ENCODE measurements at places on chromosomes 1 and 21.

GRCh38 chr1:152015766-152016165 is 21.0 kb downstream of the S100A11 start:
- no peak for DNase-seq
- no peaks in the 10 kb centered on the region for H3K36me3 ChIP-seq
- no peak overlapping the region for H3K4me3 ChIP-seq
- peaks cover 5% of the 10 kb centered on the region for H3K4me1 ChIP-seq
- H3K27ac ChIP-seq, result no peak overlapping the region

GRCh38 chr1:213159376-213159775 is 108.3 kb downstream of the RPS6KC1 start:
- H3K36me3 ChIP-seq, result no peaks in the 10 kb centered on the region
- H3K4me3 ChIP-seq, result no peak overlapping the region
- no peaks in the 10 kb centered on the region for H3K27me3 ChIP-seq
- H3K27ac ChIP-seq, result no peak overlapping the region
- DNase-seq, result no peak

DNA sequence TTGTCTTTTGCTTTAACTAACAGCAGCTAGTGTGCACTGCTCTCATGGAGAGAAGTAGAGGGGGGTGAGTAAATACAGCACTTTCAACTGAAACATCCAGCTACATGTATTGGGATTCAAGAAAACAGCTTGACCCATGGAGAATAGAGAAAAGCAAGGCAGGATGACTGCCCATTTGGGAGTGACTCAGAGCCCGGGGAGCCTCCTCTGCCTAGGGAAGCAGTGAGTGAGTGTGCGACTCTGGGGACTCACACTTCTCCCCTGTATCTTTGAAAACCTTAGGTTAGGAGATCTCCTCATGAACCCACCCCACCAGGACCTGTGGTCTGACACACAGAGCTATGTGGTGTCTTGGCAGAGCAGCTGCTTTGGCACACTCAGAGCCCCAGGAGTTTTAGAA is 82.0 kb upstream of the PTGFR start:
- no peak overlapping the region for H3K27ac ChIP-seq
- no peaks in the 10 kb centered on the region for H3K27me3 ChIP-seq
- no peaks in the 10 kb centered on the region for H3K36me3 ChIP-seq

GRCh38 chr1:75725861-75726361 is 1.4 kb downstream of the ACADM start:
- no peaks in the 10 kb centered on the region for H3K36me3 ChIP-seq
- H3K4me1 ChIP-seq, result peaks cover 16% of the 10 kb centered on the region
- H3K27me3 ChIP-seq, result no peaks in the 10 kb centered on the region
- DNase-seq, result no peak
- H3K4me3 ChIP-seq, result peak overlapping the region; percentile 73
- peak overlapping the region; percentile 88 for H3K27ac ChIP-seq

- H3K27me3 ChIP-seq, result no peaks in the 10 kb centered on the region
- no peak for DNase-seq
- peaks cover 52% of the 10 kb centered on the region for H3K4me1 ChIP-seq
- H3K4me3 ChIP-seq, result no peak overlapping the region
- no peaks in the 10 kb centered on the region for H3K36me3 ChIP-seq
Observed at GRCh38 chr1:56374026-56374974, 205.1 kb downstream of the PLPP3 start.

- no peaks in the 10 kb centered on the region for H3K36me3 ChIP-seq
- H3K4me1 ChIP-seq, result peaks cover 41% of the 10 kb centered on the region
- DNase-seq, result peak; percentile 51
- no peaks in the 10 kb centered on the region for H3K27me3 ChIP-seq
- H3K4me3 ChIP-seq, result no peak overlapping the region
Observed at GRCh38 chr1:74468982-74469603, 43.3 kb downstream of the LRRC53 start.

DNA sequence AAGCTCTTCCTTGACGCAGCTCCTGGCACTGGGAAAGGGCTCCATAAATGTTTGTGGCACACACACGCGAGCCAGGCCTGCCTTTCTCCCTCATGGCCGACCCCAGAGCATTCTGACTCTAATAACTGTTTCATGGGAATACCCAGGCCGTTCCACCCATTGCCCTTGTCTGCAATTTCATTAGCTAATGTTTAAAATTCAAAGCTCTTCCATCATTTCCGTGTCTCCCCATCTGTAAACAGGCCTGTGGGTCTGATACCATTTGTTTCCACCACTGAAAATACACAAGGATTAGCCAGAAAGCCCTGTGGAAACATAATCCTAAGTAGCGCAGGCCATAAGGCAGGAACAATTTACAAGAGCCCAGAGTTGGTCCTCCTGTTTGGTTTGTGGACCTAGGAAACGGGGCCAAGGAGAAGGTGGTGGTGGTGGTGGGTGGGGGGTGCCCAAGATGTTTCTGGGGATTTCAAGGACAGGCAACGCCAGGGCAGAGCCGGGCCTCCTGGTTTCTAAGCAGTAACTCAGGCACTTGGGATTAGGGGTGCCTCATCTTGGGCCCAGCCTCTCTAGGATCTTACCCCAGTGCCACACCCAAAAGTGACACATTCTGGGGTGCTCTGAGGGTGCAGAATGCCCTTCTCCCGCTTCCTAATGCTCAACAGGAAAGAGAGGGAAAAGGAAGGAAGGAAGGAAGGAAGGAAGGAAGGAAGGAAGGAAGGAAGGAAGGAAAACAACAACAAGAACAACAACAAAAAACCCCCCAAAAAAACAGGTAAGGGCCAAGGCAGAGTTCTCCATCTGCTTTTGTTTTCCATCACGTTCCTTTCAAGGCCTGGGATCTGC is 79.4 kb downstream of the SSBP3 start:
- no peaks in the 10 kb centered on the region for H3K27me3 ChIP-seq
- no peak for DNase-seq
- peaks cover 88% of the 10 kb centered on the region for H3K4me1 ChIP-seq
- H3K4me3 ChIP-seq, result no peak overlapping the region
- no peaks in the 10 kb centered on the region for H3K36me3 ChIP-seq

GRCh38 chr1:107687849-107688753 is 276.9 kb downstream of the VAV3 start:
- H3K36me3 ChIP-seq, result no peaks in the 10 kb centered on the region
- no peaks in the 10 kb centered on the region for H3K4me1 ChIP-seq
- peak; percentile 7 for DNase-seq
- no peaks in the 10 kb centered on the region for H3K27me3 ChIP-seq
- no peak overlapping the region for H3K27ac ChIP-seq
- H3K4me3 ChIP-seq, result no peak overlapping the region

DNA sequence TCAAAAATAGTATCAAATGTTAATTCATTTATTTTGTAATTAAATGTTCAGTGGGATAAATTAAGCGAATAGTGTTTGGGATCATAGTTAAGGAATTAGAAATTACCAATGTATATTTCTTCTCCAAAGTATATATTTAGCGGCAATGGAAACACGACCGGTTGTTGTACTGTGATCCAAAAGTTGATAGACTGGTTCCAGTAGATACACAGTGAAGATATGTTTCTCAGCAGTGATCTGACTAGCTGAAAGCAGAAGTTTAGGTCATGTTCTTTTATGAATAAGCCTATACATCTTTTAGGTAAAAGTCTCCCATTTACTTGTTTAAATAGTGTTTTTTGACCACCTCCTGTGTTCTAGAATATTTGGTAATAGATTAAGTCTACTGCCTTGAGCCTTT is 8.8 kb downstream of the USP16 start:
- no peak overlapping the region for H3K27ac ChIP-seq
- DNase-seq, result no peak
- H3K4me3 ChIP-seq, result no peak overlapping the region
- H3K36me3 ChIP-seq, result peaks cover 43% of the 10 kb centered on the region
- H3K4me1 ChIP-seq, result no peaks in the 10 kb centered on the region
- no peaks in the 10 kb centered on the region for H3K27me3 ChIP-seq

DNA sequence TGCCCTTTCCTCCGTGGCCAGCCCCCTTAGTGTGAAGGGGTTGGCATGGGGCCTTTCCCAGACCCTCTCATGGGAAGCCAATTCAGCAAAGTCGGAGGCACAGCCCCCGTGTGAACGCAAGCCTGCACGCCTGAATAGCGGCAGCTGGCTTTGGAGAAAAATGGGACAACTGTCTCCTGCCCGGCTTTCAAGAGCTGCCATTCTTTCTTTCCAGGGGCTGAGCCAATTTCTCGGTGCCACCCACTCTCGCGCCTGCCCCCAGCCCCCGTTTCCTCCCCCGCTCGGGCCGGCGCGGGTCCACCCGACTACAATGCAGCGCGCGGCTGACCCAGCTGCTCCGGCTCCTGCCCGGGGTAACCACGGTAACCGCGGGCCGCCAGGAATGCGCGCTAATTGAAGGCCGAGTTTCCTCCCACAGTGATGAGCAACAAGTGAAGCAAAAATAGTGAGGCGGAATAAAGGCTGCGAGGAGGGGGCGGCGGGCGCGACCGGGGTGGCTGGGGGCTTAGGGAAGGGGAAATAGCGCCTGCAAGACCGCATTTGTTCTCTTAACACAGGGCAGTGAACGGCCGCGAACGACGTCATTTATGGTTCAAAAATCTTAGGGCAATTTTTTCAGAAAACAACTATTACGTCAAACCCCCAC is 27.8 kb downstream of the ILDR2 start:
- peak overlapping the region; percentile 20 for H3K4me3 ChIP-seq
- H3K4me1 ChIP-seq, result no peaks in the 10 kb centered on the region
- H3K27me3 ChIP-seq, result peaks cover 28% of the 10 kb centered on the region
- DNase-seq, result peak; percentile 69
- no peak overlapping the region for H3K27ac ChIP-seq
- H3K36me3 ChIP-seq, result no peaks in the 10 kb centered on the region

DNA sequence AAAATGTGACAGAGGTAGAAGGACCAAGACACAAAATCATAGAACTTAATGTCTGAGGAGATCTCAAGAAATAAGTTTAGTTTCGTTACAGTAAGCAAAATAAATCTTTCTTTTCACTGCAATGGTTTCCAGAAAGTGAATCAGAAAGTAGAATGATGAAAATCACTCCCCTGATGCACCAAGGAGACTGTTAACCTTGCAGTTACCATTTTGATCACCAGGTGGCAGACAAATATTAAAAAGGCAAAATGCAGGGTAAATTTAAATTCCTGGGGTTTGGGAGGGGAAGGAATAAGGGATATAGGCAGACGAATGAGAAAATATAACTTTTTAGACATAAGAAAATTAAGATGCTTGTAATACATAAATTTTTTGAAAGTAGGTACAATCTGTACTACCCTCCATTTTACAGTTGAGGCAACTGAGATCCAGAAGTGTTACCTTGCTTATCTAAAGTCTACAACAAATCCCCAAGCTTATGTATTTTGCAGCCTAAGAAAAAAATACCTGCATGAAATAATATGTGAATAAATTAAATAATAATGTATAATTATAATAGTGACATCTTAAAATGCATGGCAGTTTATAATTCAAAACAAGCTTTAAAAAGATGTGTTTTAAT is 253.2 kb downstream of the CRB1 start:
- no peak overlapping the region for H3K27ac ChIP-seq
- no peak overlapping the region for H3K4me3 ChIP-seq
- no peaks in the 10 kb centered on the region for H3K36me3 ChIP-seq
- no peaks in the 10 kb centered on the region for H3K27me3 ChIP-seq
- peak; percentile 63 for DNase-seq

GRCh38 chr21:45525910-45526306 is 16.3 kb downstream of the SLC19A1 start:
- peaks cover 11% of the 10 kb centered on the region for H3K4me1 ChIP-seq
- peak overlapping the region; percentile 86 for H3K27ac ChIP-seq
- no peaks in the 10 kb centered on the region for H3K27me3 ChIP-seq
- H3K36me3 ChIP-seq, result no peaks in the 10 kb centered on the region
- H3K4me3 ChIP-seq, result no peak overlapping the region

DNA sequence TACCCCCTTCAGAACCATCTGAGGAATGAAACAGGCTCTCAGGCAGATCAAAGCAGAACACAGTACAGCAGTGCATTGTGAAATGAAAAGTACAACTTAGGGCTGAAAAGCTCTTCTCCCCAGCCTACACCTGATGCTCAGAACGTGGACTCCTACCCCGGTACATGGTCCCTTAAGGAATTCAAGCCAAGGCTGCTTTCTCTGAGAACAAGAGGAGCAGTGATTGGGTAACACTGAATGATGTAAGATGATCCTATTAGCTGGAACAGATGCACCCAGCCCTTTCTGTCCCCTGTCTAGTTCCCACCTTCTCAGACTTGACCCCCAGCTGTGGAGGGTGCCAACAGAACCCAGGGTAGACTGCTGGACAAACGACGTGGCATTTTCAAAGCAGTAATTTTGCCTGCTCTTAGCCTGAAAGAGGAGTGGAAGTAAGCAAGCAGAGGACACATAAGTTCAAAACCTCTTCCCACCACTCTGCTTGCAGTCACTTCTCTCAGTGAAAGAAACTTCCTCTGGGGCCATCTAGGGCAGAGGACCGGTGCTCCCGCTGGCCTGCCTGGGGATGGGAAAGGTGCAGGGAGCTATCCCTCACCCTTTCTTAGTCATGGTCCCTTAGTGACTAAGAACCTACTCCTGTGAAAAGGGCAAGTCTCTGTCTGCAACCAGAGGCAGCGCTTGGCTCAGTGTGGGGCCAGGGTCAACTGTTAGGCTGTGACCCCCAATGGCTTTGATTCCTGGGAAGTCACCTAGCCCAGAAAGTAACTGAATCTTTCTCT is 72.7 kb downstream of the TRABD2B start:
- no peaks in the 10 kb centered on the region for H3K36me3 ChIP-seq
- no peaks in the 10 kb centered on the region for H3K4me1 ChIP-seq
- DNase-seq, result no peak
- H3K27ac ChIP-seq, result no peak overlapping the region
- H3K27me3 ChIP-seq, result no peaks in the 10 kb centered on the region
- H3K4me3 ChIP-seq, result no peak overlapping the region

GRCh38 chr1:150973258-150973835 is 1.3 kb downstream of the CERS2 start:
- peaks cover 39% of the 10 kb centered on the region for H3K4me1 ChIP-seq
- no peak for DNase-seq
- H3K27ac ChIP-seq, result peak overlapping the region; percentile 99

DNA sequence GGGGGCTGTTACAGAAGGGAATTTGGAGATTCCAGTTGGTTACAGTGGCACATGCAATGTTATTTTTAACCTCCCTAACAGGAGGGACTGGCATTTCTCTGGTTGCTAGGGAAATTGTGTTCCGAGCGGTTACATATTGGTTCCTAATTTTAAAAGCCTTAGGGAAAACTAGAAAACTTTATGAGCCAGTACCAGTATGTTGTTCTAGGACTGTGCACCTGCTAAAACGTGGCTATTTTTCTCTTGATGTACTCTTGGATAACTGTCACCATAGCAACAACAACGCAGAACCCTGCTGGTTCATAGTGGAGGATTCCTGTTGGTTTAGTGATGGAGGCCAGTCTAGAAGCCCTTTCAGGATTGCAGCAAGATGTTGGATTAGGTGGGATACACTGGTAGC is 68.9 kb upstream of the PGBD5 start:
- H3K27ac ChIP-seq, result no peak overlapping the region
- no peak for DNase-seq
- peaks cover 9% of the 10 kb centered on the region for H3K27me3 ChIP-seq
- H3K36me3 ChIP-seq, result no peaks in the 10 kb centered on the region
- no peaks in the 10 kb centered on the region for H3K4me1 ChIP-seq
- no peak overlapping the region for H3K4me3 ChIP-seq

DNA sequence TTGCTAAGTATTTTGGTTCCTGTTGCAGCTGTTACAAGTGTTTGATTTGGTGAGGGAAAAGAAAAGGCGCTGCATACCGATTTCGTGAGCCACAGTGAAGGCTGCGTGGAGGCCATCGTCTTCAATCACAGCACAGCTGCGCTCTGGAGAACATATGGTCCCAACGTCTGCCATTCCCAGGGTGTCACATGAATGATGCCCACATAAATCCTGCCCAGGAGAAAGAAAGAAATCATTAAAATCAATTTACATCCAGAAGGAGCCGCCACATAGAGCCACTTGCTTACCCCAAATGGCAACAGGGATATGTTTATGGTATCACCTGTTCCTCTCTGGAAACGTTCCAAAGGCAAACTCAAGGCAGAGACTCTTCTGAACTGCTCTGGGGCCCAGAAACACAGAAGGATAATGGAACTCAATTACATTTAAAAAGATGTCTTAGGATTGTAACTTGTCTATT is 12.2 kb downstream of the ADAMTS5 start:
- H3K36me3 ChIP-seq, result no peaks in the 10 kb centered on the region
- no peak overlapping the region for H3K4me3 ChIP-seq
- H3K4me1 ChIP-seq, result no peaks in the 10 kb centered on the region
- DNase-seq, result no peak

Data from cardiac muscle cell (in vitro differentiated cells and primary cell).